H9 (cell line): ENCODE measurements at places on chromosomes 2 and 18. TPM values are rescaled to one million over a fixed set of nuclear protein-coding genes. Genes with fewer than 3 reads are reported as not detected.

- no peak overlapping the region for H3K4me3 ChIP-seq
- peaks cover 2% of the 10 kb centered on the region; the same call in 1 of the 2 replicates for H3K4me1 ChIP-seq
- H3K27ac ChIP-seq, result no peak overlapping the region
- no peak for DNase-seq
Observed at GRCh38 chr2:145194673-145195072, 674.8 kb upstream of the ZEB2 start.

- H3K27ac ChIP-seq, result no peak overlapping the region
- no peaks in the 10 kb centered on the region for H3K36me3 ChIP-seq
- no peak for DNase-seq
- H3K4me3 ChIP-seq, result no peak overlapping the region
- H3K27me3 ChIP-seq, result no peaks in the 10 kb centered on the region
Observed at GRCh38 chr2:163682695-163683094, 53.1 kb downstream of the FIGN start.

DNA sequence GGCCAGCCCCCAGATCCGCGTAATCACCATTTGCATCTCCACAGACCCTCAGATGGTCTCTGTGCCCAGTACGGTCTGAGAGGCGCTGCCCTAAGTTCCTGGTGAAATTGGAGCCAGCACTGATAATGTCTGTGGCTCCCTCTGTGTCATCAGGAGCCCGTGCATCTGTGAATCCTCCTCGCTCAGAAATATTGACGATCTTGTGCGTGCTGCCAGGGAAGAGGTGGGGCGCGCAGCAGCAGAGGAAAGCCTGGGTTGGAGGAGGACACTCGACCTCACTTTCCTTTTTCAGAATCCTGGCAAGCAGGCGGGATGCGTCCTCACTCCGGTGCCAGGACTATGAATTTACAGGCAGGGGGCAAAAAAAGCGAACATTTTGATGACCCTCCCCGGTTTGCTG, 686.1 kb upstream of the SALL3 start:
- peaks cover 2% of the 10 kb centered on the region for H3K4me1 ChIP-seq
- DNase-seq, result no peak
- no peaks in the 10 kb centered on the region for H3K27me3 ChIP-seq
- no peaks in the 10 kb centered on the region for H3K36me3 ChIP-seq
- H3K4me3 ChIP-seq, result peak overlapping the region; percentile 55

Gene HOXD12
- total RNA-seq, result not detected in 2 replicates

DNA sequence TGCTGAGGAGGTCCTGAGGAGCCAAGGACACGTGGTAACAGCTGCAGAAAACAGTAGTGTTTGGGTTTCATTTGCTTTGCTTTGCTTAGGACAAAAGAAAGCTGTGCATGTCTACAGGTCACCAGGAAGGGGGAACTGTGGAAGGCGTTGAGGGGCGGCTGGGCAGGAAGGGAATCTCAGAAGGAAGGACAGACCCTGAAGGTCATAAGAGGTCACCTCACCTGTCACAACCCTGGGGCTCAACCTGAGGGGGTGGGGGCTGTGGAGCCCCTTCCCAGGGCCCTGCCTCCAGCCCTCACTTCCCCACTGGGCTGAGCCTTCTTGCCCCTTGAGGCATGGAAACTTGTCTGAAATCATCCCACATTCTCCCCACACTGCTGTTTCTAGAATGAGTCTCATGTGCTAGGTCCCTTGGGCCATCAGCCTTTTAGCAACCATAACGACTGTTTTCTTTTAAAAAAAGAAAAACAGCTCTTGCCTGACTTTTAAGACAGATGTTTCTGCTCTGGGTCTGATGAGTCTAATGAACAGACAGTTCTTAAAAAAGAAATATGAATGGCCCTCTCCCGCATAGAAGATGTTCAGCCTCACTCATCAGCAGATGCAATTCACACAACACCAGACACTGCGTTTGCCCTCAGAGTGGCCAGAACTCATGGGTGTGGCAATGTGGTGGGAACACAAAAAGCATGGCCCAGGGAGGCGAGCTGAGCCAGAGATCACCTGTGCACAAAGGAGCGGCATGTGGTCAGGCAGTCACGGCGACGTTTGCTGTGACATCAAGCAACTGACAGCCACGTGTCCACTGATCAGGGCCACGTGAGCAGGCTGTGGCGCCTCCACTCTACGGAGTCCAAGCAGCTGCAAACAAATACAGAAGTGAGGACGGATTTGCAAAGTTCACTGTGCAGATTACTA, 84.0 kb downstream of the SEPTIN10 start:
- peak; percentile 19 for DNase-seq
- no peaks in the 10 kb centered on the region for H3K36me3 ChIP-seq
- no peaks in the 10 kb centered on the region for H3K4me1 ChIP-seq

DNA sequence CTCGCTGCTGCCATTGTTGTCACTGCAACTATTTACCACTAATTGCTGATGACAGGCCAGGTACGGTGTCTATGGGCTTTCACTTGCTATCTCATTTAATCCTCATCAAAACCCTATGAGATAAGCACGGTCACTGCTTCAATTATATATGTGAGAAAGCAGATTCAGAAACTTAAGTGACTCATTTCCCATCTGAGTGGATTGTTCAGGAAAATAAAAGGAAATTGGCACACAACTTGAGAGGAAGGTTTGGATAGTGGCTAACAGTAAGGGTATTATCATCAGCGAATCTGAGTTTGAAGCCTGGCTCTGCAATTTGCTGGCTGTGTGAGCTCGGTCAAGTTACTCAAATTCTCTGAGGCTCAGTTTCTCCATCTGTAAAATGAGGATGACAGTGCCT, 196.0 kb downstream of the KCNS3 start:
- H3K27ac ChIP-seq, result no peak overlapping the region
- no peaks in the 10 kb centered on the region for H3K27me3 ChIP-seq
- no peak overlapping the region for H3K4me3 ChIP-seq

Gene SULT1C4
- 0.86 and 0.96 TPM in 2 replicates for total RNA-seq

- H3K27ac ChIP-seq, result no peak overlapping the region
- H3K27me3 ChIP-seq, result no peaks in the 10 kb centered on the region
- no peak overlapping the region for H3K4me3 ChIP-seq
- peaks cover 4% of the 10 kb centered on the region; the same call in 1 of the 2 replicates for H3K4me1 ChIP-seq
Observed at GRCh38 chr2:203582468-203582867, 47.4 kb upstream of the RAPH1 start.

Gene COBLL1
- total RNA-seq, result 5.6 and 5.9 TPM in 2 replicates

- no peak for DNase-seq
- no peak overlapping the region for H3K4me3 ChIP-seq
- no peaks in the 10 kb centered on the region for H3K4me1 ChIP-seq
- H3K36me3 ChIP-seq, result no peaks in the 10 kb centered on the region
Observed at GRCh38 chr2:180246268-180246667, 239.2 kb upstream of the CWC22 start.

GRCh38 chr2:33370636-33371265, 105.7 kb upstream of the RASGRP3 start:
- no peak for DNase-seq
- H3K27ac ChIP-seq, result no peak overlapping the region
- no peak overlapping the region for H3K4me3 ChIP-seq
- H3K4me1 ChIP-seq, result no peaks in the 10 kb centered on the region
- H3K36me3 ChIP-seq, result no peaks in the 10 kb centered on the region

Gene INHBB
- total RNA-seq, result 0.13 TPM in 2 replicates

Gene HOXD8
- total RNA-seq, result not detected in 2 replicates

DNA sequence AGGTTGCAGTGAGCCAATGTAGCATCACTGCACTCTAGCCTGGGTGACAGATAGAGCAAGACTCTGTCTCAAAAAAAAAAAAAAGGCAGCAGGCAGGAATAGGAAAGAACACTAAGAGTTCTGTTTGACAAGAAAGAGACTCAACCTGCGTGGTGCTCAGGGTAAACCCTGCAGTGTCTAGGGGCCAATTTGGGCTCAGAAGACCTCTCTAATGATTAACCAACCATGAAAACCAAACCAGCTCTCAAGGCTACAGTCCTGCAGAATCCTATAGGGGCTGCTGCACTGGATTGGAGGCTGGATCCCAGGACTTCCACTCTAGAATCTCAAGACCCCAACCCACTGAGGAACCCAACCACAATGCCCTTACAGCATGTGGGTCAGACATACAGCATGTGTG, 2.4 kb downstream of the TRABD2A start:
- H3K36me3 ChIP-seq, result no peaks in the 10 kb centered on the region
- H3K27ac ChIP-seq, result no peak overlapping the region
- no peaks in the 10 kb centered on the region for H3K4me1 ChIP-seq
- no peak overlapping the region for H3K4me3 ChIP-seq

Gene INPP4A
- total RNA-seq, result 55.2 and 55.3 TPM in 2 replicates
